ENCODE measurements at places on chromosomes 4 and X.

- DNase-seq, result no peak
Observed at GRCh38 chr4:48985976-48986653, at the start of gene CWH43. TSS of gene CWH43 (plus strand) at chr4:48986275. CDS start at chr4:48986430, 155 bp downstream.

GRCh38 chr4:144646523-144647094 lies 653 bp downstream of the HHIP start:
- DNase-seq, result no peak

- DNase-seq, result peak; percentile 26
Observed at GRCh38 chr4:153530284-153530999, 64.3 kb downstream of the TMEM131L start.

GRCh38 chr4:168797194-168797593 lies 212.9 kb downstream of the CBR4 start:
- no peak for DNase-seq

DNA sequence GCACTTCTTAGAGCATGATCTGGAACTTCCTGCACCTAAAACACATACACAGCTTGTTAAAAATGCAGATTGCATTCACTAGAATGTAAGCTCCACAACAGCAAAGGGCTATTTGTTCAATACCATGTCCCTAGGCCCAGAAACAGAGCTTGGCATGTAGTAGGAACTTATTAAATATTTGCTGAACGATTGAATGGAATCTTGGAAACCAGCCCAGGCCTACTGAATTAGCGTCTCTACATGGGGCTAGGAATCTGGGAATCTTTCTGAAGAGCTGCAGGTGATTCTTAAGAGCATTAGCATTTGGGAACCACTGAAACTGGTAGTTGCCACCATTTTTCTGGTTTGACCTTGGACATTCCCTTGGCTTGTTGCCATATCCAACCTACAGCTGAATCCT lies 234.1 kb downstream of the STIM2 start:
- DNase-seq, result no peak

GRCh38 chr4:180106122-180106521 lies 2137.1 kb upstream of the TENM3 start:
- DNase-seq, result no peak

DNA sequence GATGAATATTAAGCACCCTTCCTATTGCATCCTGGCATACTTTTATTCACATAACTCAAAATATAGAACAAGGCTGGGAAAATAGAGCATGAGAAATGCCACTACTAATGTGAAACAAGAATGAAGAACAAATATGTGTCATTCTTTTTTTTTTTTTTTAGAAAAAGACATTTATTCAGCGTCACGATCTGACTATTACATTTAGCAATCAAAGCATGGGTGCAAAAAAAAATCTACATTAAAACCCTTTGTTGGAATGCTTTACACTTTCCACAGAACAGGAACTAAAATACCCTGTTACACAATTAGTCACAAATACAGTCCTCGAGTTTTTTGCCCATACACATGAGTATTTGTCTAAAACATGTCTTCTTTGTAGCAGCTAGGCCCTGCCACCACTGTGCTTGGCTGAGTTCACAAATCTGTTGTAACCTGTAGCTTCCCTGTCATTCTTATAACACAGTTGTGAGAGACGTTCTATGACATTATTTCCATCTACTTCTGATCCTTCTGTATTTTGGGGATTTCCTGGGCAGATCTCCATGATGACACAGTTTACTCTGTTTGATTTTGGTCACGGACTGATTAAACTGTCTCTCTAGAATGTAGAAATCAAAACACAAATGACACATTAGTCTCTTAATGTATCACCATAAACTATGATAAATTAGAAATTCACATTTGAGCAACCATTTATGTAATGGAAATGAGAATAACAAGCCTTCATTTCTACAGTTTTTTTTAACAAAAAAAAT lies 9.4 kb upstream of the TET2 start:
- no peak for DNase-seq

GRCh38 chr4:151231915-151232595 lies 44.9 kb upstream of the PRSS48 start:
- no peak for DNase-seq

DNA sequence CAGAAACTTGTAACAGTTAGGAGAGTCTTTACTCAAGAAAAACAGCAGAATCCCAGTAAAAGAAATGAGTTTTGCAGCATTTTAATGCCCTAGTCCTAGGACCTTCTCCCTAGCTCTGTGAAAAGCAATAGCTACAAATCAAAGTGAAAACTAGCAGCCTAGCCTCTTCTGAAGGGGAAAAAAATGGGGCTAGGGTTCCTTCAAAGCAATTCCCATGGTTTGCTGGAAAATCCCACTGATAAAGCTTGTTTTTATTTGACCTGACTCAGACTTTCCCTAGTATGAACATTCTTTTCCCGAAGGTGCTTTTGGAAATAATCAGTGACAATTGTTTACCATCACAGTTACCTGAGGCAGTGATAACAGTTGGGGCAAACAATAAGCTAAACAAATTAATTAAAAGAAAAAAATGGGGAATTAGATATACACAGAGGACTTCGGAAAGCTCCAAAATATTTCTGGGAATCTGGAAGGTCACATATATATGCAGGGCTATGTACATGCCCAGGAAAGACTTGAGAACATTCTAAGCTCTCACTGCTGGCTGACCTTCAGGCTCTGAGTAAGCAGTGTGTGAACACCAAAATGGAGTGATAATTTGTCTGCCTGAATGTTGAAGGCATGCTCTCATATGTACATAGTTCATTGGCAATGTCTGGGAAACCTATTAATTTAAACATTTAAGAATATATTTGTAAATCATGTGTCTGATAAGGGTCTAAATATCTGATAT lies 285.9 kb downstream of the KCTD8 start:
- DNase-seq, result no peak

DNA sequence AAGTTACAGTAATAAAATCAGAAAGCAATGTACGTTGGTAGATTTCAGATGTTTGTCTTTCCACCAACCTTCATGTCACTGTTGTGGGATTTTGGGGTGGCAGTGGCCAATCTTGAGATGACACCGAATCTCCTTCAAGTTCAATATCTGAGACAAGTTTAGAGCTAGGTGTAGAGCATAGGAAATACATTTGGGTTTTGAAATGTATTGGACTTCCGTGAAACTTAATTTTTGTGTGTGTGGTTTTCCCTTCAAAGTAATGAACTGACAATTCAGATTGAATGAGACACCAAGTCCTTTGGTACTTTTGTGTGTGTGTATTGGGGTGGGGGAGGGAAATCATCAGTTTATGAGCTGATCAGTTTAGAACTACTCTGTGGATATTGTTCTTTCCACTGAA lies 1.8 kb downstream of the WDR44 start:
- peak; percentile 2 for DNase-seq

DNA sequence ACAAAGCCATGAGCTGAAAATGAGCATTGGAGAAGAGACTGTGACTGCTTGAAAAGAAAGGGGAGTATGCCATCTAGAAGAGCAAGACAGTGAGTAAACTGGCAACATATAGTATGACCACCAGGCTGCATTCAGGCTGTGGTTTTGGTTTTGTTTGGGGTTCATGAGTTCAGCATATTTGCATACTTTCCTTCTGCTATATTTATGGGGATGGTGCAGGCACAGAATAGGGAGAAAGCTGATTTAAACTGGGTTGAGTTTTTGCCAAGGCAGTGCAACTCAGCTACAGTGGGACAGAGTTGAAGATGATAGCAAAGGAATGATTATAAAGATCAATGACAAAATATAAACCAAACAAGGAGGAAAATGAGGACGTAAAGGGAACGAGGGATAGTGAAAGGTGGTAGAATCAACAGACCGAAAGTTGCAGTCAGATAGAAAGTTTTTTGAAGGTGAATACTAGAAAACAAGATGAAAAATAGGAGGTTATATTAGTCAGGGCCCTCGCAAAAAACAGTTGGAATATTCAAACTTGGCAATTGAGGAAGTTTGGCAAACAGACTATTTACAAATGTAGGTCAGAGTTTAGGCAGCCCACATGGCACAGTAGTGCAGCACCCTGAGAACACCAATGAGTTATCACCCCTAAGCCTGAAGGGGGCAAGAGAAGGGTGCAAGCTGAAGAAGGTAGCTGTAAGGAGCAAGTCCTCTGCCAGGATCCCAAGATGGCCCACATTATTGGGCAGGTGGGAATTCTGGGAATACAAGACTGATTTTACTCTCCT lies 114.8 kb upstream of the MAP9 start:
- DNase-seq, result no peak

DNA sequence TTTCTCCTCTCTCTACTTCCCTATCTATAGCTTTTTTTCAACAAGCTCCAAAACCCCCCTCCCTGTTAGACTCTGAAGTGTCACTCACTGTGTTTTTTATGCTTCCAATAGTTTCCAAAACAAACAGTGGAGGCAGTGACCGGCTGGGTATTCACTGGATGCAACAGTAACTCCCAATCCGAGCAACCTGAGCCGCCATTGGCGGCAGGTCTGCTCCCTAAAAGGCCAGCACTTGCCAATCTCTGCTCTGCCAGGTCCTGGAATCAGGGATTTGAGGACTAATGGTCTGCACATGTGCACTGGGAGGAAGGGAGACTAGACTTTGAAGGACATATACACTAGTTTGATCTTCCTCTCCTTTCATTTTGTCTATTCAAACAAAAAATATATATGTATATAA lies 7.1 kb downstream of the TBX22 start:
- no peak for DNase-seq

- DNase-seq, result no peak
Observed at GRCh38 chrX:37697169-37697760, 11.7 kb downstream of the XK start.

DNA sequence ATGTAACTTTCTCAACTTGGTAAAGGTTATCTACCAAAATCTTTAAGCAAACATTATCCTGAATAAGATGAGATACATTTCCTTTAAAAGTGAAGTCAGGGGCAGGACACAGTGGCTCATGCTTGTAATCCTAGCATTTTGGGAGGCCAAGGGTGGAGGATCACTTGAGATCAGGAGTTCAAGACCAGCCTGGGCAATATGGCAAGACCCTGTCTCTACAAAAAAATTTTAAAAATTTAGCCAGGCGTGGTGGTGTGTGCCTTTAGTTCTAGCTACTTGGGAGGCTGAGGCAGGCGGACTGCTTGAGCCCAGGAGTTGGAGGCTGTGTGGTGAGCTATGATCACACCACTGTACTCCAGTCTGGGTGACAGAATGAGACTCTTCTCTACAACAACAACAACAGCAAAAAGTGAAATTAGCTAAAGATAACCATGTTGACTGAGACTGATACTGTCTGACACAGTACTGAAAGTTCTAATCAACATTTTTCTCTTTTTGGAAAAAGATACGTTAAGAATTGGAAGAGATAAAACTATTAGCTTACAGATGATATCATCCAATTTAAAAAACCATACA lies 4.9 kb downstream of the DCAF16 start:
- no peak for DNase-seq

DNA sequence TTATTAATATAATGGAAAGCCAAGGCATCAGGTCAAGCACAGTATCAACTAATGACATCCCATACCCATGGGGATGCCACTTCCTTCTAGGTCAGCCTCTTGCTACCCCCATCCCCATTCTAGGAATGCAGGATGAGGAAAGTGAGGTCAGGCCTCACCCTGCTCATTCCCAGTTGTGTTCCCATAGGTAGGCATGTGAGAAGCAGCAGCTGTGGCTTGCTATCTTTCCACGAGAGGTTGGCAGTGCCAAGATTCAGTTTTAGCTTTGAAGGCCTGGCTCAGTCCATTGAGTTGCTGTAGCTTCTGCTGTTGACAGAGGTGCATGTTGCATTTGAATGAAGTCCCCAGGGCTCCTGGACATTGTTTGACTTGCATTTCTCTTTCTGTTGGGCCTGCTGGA lies 15.5 kb downstream of the LONRF3 start:
- DNase-seq, result no peak

DNA sequence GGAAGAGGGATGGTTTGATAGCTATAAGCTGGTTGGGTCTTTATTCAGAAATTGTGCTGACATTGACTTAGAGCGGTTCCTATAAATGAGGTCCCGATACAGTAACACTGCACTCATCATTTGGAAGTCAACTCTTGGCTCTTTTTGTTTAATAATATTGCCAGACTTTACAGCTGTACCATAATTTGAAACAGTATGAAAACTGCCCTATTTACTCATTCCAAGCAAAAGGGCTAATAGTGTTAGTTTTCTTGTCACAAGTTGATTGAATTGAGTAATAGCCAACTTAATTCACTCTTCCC lies 128.4 kb upstream of the LIMCH1 start:
- no peak for DNase-seq

DNA sequence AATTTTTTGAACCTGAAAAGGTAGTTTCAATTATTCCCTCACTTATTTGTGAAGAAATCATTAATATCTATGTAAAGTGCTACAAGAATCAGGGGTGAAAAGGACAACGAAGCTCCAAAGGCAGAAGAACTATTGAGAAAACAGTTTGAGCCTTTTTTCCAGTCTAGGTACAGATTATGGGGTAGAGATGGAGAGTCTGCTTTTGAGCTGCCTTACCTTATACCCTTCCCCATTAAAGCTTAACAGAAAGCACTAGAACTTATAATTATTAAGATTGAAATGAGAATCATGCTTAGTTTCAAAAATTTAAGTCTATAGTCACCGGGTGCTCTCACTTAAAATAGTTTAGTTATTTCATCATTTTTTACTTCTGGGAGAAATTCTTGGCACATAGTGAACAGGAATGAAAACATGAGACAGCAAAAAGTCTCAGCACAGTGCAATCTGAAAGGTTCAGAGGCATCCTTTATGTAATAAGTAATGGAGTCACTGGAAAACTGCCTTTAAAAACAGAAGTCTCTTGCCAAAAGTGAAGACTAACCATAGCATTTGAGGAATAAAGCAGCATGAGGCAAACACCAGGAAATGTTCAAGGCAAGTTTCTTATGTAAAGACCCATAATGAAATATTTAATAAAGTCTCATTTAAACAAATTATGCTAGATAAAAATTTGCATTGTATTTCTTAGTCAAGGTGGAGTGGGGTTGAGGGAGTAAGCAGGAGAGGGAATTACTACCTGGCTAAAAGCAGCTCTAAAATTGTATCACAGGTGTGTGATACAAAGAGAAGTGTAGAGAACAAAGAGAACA lies 5.1 kb upstream of the DCLK2 start:
- no peak for DNase-seq

- DNase-seq, result no peak
Observed at GRCh38 chrX:107485013-107485412, 35.6 kb downstream of the FRMPD3 start.

- no peak for DNase-seq
Observed at GRCh38 chr4:110780538-110780937, 157.7 kb upstream of the PITX2 start.

Measured in CD4-positive, alpha-beta T cell treated with Interleukin-12 subunit alpha and Interleukin-12 subunit beta, for 1 hour (primary cell).